ENCODE measurements at places on chromosomes 3 and 15.
A peak's percentile ranks its signal among the peaks of the same experiment; 100 is the strongest.

GRCh38 chr3:28028554-28028953 lies 212.9 kb upstream of the CMC1 start:
- DNase-seq, result no peak

- DNase-seq, result no peak
Observed at GRCh38 chr3:26840272-26840870, 217.8 kb downstream of the LRRC3B start.

DNA sequence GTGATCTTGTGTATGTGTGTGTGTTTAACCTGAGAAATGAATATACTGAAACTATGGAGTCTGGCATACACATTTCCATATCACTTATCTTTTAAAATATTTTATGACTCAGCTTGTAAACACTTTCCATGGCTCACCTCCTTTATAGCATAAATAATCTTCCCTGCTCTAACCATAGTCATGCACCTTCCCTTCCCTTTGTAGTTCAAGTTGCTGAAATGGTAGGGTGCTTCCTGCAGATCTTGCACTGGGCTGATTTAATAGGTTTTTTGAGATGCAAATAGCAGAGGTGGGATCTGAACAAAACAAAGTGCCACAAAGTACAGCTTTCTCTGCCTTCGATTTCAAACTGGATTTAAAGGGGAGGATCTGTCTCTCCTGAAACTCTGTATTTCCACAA lies 712.7 kb upstream of the LMCD1 start:
- DNase-seq, result no peak

GRCh38 chr3:15812183-15812582 lies 14.4 kb upstream of the ANKRD28 start:
- no peak for DNase-seq

DNA sequence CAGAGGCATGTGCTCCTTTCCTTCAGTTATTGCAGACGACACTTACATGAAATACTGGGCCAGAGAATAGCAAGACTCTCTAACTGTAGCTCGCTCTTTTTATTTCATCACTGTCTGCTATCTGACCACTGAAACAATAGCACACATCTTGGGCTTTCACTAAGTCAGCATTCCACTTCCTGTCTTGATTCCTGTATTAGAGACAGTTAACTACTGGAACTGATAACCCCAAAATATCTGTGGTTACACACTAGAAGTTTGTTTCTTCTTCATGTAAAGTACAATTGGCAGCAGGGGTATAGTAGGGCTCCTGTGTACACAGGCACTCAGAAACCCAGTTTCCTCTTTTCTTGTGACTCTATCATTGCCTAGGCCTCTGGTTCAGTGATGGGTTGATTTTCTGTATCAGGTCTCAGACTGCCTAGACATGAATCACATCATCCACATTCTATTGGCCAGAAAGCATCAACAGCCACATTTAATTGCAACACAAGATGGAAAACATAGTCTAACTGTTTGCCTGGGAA lies 230.2 kb upstream of the CD96 start:
- no peak for DNase-seq

DNA sequence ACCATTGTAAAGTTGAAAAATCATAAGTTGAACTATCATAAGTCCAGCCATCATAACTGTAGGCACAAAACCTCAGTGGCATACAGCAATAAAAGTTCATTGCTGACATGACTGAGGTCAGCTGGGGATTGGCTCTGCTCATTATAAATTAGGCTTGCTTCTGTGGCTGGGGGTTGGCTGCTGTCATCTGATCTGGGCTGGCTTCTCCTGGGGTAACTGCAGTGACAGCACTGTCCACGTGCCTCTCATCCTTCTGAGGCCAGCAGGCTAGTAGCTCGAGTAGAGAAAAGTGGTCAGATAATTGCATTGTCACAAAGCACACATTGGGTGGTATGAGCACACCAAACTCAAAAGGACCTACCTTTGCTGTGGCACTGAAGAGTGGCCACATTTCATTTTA lies 31.3 kb downstream of the CMTM7 start:
- DNase-seq, result peak; percentile 68

GRCh38 chr15:98712845-98713584 lies 64.7 kb downstream of the IGF1R start:
- DNase-seq, result no peak

- DNase-seq, result peak; percentile 89
Observed at GRCh38 chr3:186930641-186931531, 560 bp downstream of the ST6GAL1 start.

DNA sequence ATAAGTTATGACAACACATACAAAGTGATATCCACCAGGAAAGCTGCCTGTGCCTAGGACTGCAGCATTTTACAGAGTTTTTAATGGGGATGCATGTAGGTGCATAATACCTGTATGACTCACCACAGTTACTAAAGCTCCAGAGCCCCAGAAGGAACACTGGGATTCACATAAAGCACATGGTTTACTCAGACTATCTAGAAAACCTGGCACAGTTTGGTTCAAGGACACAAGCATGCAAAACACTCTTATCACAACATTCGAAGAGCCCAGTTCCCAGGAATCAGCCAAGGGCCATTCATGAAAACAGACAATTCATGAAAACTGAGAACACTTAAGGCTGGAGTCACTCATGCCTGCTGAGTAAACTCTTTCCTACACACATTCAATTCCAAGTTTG lies 261.0 kb downstream of the PYDC2 start:
- DNase-seq, result no peak

- DNase-seq, result no peak
Observed at GRCh38 chr15:36947035-36947719, 153.2 kb downstream of the MEIS2 start.

- DNase-seq, result no peak
Observed at GRCh38 chr15:63203451-63204090, 14.2 kb downstream of the RAB8B start.

DNA sequence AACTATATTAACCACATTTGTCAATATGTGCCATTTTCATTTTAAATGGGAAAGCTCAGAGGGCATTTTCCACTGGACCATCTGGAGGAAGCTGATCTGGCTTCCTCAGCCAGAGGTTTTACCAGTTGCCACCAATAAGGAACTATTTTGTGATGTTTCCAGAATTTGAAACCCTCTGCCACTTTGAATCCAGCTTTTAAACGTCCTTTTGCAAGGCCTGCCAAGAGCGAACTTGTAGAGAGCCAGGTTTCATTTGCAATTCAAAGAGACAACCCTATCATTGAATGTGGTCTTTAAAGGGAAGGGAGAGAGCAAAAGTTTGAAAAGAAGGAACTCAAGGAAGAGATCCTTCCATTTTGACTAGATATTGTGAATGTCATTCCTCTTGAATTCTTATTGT lies 123.3 kb upstream of the CHL1 start:
- DNase-seq, result no peak

DNA sequence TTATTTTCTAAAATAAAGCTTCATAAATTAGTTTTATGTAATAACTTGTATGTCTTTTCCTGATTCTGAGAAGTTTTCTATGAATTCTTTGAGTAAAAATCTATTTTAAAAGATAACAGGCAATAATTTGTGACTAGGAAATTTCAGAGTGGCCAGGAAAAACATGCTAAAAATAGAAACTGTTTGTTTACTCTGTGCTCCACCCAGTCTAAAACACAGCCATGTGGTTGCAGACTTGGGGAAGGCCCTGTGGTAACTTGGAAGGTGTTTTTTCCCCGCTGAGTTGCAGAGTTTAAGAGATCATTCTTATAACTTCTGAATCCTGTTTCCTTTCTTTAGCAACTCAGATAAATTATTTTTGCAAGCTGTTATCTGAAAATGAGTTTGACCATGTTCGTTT lies 21.9 kb downstream of the PLCL2 start:
- DNase-seq, result no peak

DNA sequence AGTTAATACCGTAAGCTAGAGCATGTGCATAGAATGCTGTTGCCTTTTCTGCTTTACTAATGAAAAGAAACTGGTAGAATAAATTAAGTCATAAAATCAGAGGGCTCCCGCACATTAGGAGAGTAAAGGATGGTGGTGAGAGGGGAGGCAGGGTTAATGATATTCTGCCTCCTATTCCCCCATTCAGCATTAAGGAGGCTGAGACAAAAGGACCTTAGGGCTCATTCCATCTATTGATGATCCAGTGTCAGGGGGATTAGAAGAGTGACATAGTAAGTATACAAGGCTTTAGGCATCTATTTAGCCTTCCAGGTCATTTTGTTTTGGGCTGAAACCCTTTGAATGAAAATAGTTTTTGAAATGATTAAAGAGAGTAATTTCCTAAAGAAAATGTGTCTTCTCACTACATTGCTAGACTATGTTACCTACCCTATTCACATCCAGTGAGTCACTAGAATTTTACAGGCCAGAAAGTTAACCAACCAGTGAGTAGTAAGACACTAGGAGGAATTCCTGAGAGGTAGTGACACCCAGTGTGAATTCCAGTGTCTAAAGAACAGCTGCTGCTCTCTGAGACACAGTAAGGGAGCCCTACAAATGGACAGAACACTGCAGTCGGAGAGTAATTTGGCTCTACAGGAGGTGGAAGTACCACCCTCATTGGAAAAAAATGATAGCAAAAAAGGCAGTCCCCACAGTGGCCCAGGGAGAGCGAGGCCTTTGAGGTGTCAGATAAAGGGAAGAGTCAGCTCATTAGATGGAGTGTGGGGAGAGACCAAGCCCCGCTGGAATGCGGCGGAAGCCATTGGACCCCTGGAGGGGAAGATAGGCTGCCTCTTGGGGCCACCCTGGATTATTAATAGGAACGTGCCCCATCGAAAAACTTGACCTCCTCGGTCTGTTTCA lies 67.6 kb downstream of the TUSC7 start:
- no peak for DNase-seq

- DNase-seq, result peak; percentile 29
Observed at GRCh38 chr3:159260049-159260662, 458.3 kb downstream of the MFSD1 start.

GRCh38 chr3:106814231-106814630 lies 563.0 kb upstream of the CCDC54 start:
- no peak for DNase-seq

GRCh38 chr15:40847223-40847961 lies 3.5 kb downstream of the SPINT1 start:
- DNase-seq, result no peak

DNA sequence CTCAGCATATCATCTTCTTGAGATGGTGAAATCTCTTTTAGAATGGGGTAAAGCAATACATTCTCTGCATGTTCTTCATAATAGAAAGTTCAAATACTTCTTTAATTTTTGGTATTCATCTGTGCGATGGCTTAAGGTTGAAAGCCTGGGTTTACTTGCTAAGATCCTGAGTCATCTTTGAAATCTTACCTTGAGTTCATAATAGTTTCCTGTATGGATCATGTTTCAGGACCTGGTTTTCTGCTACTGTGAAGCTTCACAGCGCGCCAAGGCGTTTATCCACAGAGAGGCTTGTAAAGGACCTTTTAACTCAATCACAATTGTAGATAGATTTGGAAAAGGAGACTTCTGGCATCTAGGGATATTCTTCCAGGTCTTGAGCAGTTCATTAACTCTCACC lies 39.0 kb downstream of the MED12L start:
- DNase-seq, result no peak

GRCh38 chr3:193637831-193638230 lies 44.8 kb downstream of the OPA1 start:
- DNase-seq, result no peak

GRCh38 chr3:125322166-125322565 lies 53.0 kb downstream of the ZNF148 start:
- peak; percentile 16 for DNase-seq

DNA sequence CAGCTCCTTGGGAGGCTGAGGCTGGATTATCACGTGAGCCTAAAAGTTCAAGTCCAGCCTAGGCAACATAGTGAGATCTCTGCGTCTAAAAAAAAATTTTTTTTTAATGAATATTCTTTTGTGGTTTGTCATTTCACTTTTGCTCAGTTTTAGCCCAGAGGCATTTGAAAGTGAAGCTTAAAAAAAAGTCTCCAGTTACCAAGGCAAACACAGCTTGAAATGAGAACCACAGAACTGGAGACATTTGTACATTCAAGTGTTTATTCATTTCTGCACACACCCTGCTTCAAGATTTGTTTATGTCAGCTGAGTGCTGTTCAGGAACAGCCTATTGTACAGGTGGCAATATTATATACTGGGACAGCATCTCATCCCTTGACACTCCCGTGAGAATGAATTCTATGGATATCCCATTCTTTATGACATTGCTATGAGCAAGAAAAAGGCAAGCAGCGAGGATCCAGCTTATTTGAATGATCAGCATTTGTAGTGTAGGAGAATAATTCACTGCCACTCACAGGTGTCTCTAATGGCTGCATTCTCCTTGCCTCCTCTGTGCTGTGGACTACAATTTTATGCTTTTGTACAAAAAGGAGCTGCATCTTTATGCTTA lies 444.8 kb upstream of the GRM7 start:
- DNase-seq, result no peak

GRCh38 chr15:65896236-65896635 lies 26.9 kb downstream of the RAB11A start:
- no peak for DNase-seq

DNA sequence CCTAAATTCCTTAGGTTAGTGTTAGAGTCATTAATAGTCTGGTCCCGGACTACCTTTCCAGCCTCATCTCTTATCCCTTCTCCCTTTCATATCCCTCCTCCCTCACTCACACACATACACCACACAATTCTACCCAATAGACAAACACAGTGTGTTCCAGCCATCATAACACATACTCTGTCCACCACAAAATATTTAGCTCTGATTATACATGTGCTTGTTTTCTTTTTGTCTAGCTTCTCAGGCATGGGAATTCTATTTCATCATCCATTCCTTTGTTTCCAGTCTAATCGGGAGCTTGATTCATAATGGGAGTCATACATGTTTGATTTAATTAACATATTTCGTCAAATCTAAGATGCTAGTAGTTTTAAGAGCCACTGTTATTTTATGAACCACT lies 161.8 kb upstream of the BFSP2 start:
- DNase-seq, result no peak

DNA sequence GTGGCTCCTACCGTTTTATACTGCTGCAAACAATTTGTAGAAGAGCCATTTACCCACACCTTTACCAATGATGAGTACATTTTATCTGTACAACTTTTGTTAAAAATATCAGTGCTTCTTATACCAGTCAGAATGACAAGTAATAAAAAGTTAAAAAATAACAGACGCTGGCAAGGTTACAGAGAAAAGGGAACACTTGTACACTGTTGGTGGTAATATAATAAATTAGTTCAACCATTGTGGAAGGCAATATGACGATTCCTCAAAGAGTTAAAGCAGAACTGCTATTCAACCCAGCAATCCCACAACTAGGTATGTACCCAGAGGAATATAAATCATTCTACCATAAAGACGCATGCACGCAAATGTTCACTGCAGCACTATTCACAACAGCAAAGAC lies 51.9 kb downstream of the ARRDC4 start:
- no peak for DNase-seq

GRCh38 chr3:50246517-50246954 lies 10.5 kb downstream of the GNAI2 start:
- no peak for DNase-seq

DNA sequence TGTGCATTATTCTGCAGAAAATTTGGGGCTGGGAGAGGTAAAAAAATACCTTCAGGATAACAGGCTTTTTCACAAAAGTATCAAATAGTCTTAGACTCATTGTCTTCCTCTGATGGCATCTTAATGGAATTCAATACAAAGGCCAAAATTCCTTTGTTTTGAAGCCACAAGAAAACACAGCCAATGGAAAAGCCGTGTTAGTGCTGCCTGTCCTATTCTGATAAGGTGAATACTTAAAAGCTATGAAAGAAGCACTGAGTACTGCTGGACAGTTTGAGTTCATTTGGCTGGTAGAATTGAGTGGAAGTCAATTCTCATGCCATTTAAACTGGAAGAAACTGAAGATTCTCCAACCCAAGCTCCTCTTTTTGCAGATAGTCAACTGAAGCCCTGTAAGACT lies 395.3 kb upstream of the TPRG1 start:
- DNase-seq, result no peak
